NCI-H2081 (cell line): ENCODE measurements at places on chromosomes 1 and 21.

GRCh38 chr1:175725684-175726083 lies 17.7 kb downstream of the TNR start:
- no peak for DNase-seq

DNA sequence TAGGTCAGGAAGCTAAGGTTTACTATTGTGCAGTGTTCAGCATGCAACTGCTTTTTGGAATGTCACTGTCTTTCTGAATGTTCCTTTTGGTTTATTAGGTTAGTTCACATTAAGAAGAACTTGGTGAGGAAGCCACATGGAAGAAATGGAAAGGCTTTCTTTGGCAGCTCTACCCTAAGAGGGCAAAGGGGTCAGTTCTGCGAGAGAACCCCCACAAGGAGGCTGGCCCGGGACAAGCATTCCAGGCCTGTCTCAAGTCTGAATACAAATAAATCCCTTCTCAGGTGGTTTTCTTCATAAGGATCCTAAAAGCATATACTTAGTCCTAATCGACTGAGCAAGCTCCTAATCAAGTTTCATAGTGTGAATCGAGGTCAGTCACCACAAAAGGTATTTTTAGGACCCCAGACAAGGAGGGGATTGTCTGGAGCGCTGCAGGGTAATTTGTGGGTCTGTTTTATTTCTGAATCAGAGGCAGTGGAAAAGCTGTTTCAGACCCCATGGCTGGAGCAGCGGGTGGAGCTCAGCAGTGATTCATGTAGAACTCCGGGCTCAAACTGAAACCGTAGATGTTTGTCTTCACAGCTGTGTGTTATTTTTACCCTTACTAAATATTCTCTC lies 63.3 kb downstream of the ERG start:
- no peak for DNase-seq

DNA sequence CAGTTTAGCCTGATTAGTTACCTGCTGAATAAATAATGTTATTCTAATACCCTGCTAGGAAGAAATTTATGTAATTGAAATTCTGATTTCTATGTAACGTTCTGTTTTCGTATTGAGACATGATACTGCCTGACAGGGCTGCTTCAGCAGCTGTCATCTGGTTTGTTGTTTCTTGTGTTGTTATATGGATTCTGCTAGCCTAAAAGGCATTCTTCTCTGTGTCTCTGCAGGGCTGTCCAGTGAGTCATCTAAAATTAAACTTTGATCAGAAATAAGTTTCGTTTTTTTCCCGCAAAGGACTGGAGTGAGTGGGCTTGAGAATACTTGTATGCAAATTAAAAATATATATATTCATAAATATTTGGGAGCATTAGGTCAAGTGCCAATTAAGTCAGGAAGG lies 93.0 kb downstream of the DYRK1A start:
- DNase-seq: no peak

- no peak for DNase-seq
These were observed 122.1 kb downstream of the NGF start for GRCh38 chr1:115215703-115216521.

DNA sequence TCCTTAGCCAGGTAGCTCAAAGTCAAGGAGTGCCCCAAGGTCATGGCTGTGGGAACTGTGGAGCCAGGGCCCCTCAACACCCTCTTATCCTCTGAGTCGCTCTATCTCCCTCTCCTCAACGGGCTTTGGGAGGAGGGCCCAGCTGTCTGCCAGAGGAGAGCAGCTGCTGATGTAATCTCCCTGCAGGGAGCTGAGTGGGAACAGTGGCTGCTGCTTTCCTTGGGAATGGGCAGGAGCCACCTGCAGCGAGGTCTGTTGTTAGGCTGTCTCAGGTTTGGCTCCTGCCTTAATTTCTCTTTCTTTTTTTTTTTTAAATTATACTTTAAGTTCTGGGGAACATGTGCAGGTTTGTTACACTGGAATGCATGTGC lies 58.8 kb upstream of the MAP1LC3C start:
- no peak for DNase-seq

DNA sequence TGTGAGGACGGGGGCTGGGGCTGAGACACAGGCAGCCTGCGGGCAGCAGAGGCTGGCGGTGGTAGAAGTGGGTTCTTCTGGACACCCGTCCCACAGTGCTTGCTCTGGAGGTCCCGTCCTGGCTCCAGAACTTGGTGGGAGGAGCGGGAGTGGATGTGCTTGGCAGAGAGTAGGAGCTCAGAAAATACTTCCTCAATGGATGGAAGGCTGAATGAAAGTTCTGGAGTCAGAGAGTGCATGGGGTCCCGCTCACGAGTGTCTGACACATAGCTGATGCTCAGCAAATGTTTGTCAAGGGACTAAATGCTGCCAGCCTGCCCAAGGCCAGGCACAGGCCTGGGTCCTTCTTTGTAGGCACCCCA lies 13.4 kb upstream of the NES start:
- no peak for DNase-seq

DNA sequence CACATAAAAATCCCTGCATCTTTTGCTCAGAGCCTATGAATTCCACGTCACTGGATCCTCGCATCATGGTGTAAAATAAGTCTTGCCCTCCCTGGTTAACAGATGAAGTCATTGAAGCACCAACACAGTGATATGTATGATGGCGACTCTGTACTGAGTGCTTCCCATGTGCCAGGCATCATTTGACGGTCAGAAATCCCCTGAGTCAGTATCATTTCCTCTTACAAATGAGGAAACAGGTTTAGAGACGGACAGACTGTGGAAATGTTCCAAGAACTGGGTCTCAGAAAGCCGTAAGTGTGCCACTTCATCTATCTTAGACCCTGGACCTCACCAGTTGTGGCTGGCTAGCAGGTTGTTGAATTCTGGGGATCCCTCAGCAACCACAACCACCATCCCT lies 5.1 kb upstream of the OLFML2B start:
- DNase-seq: no peak

- peak; percentile 65 for DNase-seq
These were observed 266.9 kb downstream of the ASTN1 start for GRCh38 chr1:176897350-176898236.

DNA sequence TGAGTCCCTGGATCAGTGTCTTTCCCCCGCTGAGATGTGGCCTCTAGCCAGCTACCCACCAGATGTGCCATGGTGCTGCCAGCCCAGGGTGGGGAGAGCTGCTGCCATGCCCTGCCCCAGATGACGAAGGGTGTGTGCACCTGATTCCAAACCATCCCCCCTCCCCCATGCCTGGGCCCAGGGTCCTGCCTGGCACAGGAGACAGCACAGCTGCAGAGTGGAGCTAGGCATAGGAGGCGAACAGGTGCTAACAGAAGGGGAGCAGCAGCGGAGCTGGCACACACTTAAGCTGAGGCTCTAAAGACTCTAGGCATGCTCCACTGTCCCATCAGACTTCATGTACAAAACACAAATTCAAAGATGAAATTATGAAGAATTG lies 9.0 kb upstream of the LDLRAP1 start:
- DNase-seq: no peak

DNA sequence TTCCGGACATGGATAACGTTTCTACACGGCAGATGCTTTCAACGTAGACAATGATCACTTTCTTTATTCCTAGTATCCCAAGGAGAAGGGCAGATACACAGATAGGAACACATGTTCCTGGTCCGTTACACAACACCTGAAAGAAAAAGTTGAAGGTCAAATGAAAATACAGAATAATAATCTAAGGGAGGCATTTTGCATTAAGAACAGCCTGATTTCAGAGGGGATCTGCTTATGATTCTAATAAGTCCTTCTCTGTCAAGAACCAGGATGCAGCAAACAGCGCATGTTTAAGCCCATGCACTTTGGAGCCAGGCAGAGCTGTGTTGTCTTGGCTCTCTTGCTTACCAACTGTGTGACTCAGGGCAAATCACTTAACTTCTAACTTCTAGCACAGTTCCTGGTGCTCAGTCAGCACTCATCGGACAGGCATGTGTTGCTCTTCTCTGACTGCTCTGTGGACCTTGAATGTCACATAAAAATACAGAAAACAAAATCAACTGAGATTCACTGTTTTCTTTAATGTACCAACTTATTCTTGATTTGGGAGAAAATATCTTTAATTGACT lies 56.3 kb upstream of the CNN3 start:
- no peak for DNase-seq

- no peak for DNase-seq
These were observed 20.6 kb downstream of the MTHFR start for GRCh38 chr1:11784993-11785769.

GRCh38 chr1:62093261-62093660 lies 101.4 kb upstream of the L1TD1 start:
- DNase-seq: no peak

- DNase-seq: peak; percentile 67
These were observed 24.3 kb downstream of the UBE2Q1 start for GRCh38 chr1:154533952-154534844.

- DNase-seq: no peak
These were observed 42.5 kb downstream of the CNST start for GRCh38 chr1:246608616-246609376.

DNA sequence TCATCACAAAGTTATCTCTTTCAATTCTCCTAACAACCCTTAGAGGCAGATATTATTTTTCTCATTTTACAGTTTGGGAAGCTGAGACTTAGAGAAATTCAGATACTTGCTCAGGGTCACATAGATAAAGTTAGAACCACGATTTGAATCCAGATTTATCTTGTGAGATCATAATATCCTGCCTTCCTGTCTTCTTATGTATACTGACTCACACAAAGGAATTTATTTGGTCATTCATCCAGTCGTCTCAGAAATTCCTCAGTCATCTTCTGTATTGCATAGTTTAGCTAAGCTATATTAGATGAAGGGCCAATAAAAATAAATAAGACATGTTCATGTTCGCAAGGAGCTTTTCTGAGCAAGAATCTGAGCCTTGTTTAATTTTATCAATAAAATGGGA lies 35.8 kb upstream of the RUNX1 start:
- DNase-seq: no peak

GRCh38 chr1:222629921-222630535 lies 12.1 kb downstream of the MIA3 start:
- no peak for DNase-seq

DNA sequence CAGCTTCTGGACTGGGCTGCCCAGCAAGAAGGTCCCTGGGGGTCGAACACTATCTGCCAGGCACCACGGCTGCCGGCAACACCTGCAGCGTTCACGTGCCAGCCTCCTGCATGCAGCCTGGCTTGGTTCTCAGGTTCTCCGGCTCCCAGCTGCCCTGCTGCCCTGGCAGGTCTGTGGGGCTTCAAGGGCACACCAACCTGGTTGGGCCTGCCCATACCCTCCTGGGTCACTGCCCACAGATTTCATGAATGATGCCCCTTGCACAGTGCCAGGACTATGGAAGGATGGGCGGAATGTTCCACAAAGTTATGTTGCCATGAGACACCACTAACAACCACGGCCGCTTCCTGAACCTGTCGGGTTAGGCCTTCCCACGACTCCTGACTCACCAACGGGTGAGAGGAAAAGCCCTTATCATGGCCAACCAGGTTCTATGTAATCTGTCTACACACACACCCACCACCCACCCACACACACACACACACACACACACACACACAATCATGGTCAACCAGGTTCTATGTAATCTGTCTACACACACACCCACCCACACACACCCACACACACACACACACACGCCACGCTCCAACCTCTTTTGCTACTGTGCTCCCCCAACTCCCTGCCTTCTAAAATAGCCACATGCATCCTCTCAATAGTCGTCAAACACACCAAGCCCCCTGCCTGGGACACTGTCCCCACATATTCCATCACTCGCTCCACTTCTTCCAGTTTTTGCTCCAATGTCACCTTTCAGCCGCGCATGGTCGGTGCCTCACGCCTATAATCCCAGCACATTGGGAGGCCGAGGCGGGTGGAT lies 32.2 kb downstream of the HSPG2 start:
- DNase-seq: no peak

DNA sequence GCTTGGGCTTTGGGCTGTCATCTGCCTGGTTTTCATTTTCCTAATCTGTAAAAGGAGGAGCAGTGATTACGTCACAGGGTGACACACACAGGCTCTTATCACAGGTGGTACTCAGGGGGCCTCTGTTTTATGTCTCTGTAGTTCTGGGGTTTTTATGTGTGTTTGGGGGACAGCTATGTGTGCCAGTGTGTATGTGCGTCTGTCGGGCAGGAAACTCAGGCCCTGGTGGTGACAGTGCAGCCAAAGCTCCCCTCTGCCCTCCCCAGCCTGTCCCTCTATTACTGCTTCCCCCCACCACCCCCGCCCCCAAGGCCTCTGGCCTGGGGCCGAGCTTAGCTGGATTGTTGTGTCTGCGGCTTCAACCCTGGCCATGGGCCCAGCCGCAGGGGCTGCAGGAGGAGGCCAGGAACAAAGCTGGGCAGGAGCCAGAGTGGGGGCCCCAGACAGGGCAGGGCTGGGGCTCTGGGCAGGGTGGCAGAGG lies 13.3 kb downstream of the MFAP2 start:
- peak; percentile 48 for DNase-seq

- DNase-seq: no peak
These were observed 25.8 kb upstream of the LAPTM5 start for GRCh38 chr1:30783256-30783915.

DNA sequence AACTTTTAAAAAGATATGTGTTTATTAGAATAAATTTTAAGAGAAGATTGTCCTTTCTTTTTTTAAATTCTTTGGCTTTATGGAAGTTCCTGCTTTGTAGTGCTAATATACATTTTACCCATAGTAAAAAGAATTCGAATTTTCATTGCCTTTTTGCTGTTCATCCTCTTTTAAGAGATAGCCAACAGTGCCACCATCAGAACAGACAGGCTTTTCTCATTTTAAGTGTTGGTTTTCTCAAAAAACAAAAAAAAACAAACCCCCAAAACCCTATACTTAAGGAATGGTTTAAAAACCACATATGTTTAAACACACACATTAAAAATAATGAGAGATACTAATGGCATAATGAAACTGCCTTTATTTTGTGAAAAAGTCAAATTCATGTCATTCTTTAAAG lies 118.8 kb downstream of the NEK7 start:
- DNase-seq: peak; percentile 23

- no peak for DNase-seq
These were observed 154.4 kb upstream of the KLHDC7A start for GRCh38 chr1:18326211-18326897.

DNA sequence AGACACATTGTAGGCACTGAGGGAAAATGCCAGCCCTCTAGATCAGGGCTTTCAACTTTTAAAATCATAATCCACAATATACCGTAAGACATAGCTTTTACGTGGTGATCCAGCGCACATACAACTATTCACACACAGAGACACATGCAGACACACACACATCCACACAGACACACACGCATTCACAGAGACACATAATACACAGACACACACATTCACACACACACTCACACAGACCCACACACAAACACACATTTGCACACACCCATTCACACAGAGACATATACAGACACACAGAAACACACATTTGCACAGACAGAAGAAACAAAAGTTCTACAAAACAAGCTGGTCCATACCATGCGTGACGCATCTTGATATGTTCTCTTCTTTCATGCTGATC lies 244.5 kb downstream of the RHOU start:
- no peak for DNase-seq

- no peak for DNase-seq
These were observed 41.8 kb downstream of the MAP3K7CL start for GRCh38 chr21:29172282-29172681.

GRCh38 chr21:35578347-35578782 lies 482.0 kb downstream of the SETD4 start:
- no peak for DNase-seq
